CD14-positive monocyte (primary cell): ENCODE measurements at places on chromosomes 3 and 15. TPM values are rescaled to one million over a fixed set of nuclear protein-coding genes. Genes with fewer than 3 reads are reported as not detected.

- DNase-seq: no peak
Measured at GRCh38 chr3:134378384-134378783, 4.1 kb upstream of the AMOTL2 start.

DNA sequence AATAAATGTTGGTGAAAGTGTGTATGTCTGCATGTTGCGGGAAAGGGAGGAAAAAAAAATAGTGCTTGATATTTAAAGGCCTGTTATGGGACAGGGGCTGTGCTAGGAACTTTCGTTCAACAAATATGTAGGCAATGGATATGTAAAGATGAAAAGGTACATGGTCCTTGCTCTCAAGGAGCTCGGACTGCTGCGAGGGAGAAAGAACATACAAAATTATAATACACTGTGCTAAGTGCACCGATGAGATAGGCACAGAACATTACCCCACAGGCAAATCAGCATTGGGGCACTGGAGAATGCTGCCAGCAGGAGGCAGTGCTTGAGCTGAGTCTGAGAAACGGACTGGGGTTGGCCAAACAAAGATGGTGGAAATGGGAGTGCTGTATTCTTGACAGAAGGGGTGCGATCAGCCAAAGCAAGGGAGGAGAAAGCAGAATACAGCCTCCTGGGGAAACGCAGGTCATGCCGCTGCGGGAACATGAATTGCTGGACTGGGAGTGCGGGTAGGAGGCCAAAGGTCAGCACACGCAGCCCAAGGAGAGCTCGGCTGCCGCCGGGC lies 649 bp downstream of the C15orf40 start:
- DNase-seq: peak; percentile 51

RLBP1 gene
- polyA plus RNA-seq: not detected

DNA sequence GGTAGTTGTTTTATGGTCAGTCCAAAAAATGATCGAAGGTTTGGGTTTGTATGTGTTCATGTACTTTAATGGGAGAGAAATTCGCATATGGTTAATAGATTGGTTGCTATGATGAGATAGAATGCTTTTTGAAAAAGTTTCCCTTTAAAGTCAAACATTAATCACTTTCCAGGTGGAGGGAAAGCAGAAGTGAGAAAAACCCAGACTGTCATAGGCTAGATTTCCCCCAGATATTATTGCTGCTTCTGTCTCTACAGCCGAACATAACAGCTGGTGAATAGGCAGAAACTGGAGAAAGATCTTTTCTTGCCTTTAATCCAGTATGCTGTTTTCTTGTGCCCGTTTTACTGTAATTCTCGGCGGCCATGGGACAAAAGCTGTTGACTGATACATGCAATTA lies 287.6 kb downstream of the SOX2 start:
- no peak for DNase-seq

DNA sequence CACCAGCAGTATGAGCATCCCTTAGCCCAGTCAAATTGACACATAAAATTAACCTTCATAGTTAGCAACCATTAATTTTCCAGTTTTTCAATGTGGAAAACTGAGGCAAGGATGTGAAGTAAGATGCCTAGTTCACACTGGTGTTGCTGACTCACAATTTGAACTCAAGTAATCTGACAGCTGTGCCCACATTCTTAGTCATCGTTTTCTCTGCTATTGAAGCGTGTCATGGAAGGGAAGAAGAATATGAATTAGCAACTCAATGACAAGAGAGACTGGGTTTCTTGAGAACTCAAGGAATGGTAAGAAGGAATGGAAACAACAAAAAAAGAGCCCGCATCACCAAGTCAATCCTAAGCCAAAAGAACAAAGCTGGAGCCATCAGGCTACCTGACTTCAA lies 261.4 kb downstream of the EPHA3 start:
- DNase-seq: no peak

- DNase-seq: no peak
Measured at GRCh38 chr3:53231532-53232511, 24.0 kb downstream of the TKT start.

- peak; percentile 62 for DNase-seq
Measured at GRCh38 chr3:33717616-33717865, 513 bp downstream of the CLASP2 start.
